Activated naive CD4-positive, alpha-beta T cell treated with anti-CD3 and anti-CD28 coated beads for 36 hours (primary cell): ENCODE measurements at places on chromosomes 12 and 14. TPM values are rescaled to one million over a fixed set of nuclear protein-coding genes. Genes with fewer than 3 reads are reported as not detected.

Gene SLCO1B1
- total RNA-seq: not detected

Gene CLEC1A
- total RNA-seq: not detected

Gene ATP6V1D
- total RNA-seq: 16.5 TPM

Gene KRT6C
- total RNA-seq: not detected

Gene KRT2
- not detected for total RNA-seq

Gene PDE3A
- total RNA-seq: not detected

Gene CTSG
- 0.31 TPM for total RNA-seq

Gene PLEKHD1
- not detected for total RNA-seq

Gene KRT79
- not detected for total RNA-seq

Gene KRT82
- total RNA-seq: not detected

Gene MAP3K9
- total RNA-seq: 6.9 TPM

Gene TDP1
- total RNA-seq: 77.0 TPM

Gene ACOT6
- total RNA-seq: not detected

Gene RPS6KL1
- total RNA-seq: 4.5 TPM

Gene BCAT1
- 16.4 TPM for total RNA-seq

Gene PLEKHG7
- not detected for total RNA-seq

Gene HCAR1
- total RNA-seq: 0.91 TPM

Gene COPZ1
- 105 TPM for total RNA-seq

Gene CCDC88C
- 76.0 TPM for total RNA-seq

Gene CLEC6A
- total RNA-seq: not detected

Gene EGLN3
- 0.48 TPM for total RNA-seq

Gene TAS2R14
- total RNA-seq: 0.49 TPM

Gene REP15
- total RNA-seq: 0.19 TPM

Gene TMCC3
- not detected for total RNA-seq

Gene BEGAIN
- total RNA-seq: 5.6 TPM

Gene KLHDC1
- 0.57 TPM for total RNA-seq
